BE2C (cell line): ENCODE measurements at places on chromosomes 13 and 19.

GRCh38 chr13:76339649-76340048 is 546.6 kb downstream of the KCTD12 start:
- no peak for DNase-seq

- DNase-seq = no peak
These were observed 153.9 kb downstream of the MIPEP start for GRCh38 chr13:23735329-23735728.

- DNase-seq = no peak
These were observed 23.3 kb upstream of the RNF113B start for GRCh38 chr13:98200211-98200878.

DNA sequence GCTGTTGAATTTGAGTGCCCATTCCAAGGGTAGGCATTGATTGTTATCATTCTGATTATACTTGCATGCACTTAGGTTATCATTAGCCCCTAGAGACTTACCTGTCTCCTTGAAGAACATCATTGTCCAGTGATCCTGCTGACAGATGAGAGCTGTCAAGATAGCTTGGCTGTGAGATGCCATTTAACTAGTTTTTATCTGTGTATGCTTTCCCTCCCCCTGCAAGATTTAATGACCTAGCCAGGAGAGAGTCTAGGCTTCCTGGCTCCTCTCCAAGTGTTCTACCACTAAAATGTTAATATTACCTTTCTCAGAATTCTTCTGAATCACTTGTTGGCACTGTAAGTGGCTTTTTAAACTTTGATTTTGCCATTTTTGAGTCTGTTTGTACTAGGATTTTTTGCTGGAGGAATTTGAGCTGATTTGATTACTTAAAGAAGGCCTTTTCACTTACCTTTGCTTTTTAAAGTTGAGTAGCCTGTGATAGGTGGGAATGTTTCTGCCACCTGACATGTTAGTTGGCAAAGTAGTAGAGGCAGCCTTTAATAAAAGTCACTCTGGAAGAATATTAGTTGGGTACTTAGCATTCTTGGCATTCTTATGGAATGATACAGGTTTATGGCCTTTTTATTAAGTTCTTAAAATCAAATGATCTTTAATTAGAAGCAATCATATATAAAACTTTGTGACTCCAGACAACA is 41.1 kb downstream of the ARHGAP35 start:
- no peak for DNase-seq

DNA sequence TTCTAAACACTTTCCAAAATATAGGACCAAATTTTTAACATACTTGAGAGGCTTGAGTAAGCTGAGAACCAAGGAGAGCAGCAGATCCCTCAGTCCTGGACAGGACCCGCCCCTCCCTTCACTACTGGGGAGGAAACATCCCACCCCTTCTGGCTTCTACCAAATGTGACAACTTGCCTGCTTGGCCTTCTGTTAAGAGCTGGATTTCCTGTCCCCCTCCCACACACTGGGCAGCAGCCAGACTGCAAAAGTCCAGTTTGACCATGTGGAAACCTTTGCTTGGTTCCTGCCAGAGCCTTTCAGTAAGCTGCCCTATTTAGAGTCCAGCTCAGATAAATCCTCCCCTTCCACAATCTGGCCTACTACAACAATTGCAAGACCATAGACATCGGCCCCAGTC is 84.3 kb downstream of the FGF14 start:
- DNase-seq = peak; percentile 21

GRCh38 chr19:5337708-5338655 is 2.6 kb downstream of the PTPRS start:
- DNase-seq = peak; percentile 28

DNA sequence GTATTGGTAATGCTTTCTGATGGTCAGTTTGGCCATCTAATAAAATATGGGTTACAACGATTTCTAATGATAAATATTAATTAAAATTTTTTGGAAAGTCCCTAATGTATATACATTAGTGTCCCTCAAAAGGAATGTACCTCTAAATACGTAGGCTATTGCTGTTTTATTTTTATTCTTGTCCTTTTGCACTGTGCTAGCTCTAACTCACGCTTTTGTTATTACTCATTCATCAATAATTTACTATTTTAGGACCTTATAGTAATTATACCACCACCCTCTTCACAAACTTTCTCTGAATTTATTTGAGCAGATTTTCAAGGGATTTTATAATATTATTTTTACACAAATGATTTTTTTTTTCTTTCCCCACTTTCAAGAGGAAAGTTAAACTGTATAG is 795.9 kb upstream of the PCDH9 start:
- DNase-seq = no peak

GRCh38 chr13:93226623-93227279 is at the start of gene GPC6:
Gene GPC6 (plus strand): TSS chr13:93226807.
- peak; percentile 79 for DNase-seq

DNA sequence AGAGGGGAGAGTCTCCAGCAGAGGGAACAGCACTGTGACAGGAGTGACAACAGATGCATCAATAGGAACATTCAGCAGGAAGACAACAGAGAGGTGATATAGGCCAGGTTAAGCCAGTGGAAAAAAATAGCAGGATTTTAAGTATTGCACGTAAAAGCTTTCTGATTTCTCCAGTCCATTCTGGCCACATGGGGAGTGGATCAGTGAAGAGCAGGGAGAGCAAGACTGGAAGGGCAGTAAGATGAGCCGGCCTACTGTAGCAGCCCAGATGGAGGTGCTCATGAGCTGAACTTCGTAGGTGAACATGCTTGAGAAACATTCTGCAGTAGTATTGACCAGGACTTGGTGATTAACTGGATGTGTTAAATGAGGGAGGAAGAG is 1.7 kb downstream of the UTP14C start:
- no peak for DNase-seq

DNA sequence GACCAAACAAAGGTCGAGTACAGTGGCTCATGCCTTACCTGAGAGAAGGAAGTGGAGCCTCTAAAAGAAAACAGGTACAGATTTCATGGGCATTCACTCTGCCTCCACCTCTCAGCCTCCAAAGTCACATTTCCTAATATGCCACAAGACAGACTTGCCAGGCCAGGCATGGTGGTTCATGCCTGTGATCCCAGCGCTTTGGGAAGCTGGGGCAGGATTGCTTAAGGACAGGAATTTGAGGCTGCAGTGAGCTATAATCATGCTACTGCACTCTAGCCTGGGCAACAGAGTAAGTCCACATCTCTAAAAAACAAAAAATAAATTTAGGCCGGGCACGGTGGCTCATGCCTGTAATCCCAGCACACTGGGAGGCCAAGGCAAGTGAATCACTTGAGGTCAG is 10.9 kb upstream of the DNMT1 start:
- DNase-seq = no peak

DNA sequence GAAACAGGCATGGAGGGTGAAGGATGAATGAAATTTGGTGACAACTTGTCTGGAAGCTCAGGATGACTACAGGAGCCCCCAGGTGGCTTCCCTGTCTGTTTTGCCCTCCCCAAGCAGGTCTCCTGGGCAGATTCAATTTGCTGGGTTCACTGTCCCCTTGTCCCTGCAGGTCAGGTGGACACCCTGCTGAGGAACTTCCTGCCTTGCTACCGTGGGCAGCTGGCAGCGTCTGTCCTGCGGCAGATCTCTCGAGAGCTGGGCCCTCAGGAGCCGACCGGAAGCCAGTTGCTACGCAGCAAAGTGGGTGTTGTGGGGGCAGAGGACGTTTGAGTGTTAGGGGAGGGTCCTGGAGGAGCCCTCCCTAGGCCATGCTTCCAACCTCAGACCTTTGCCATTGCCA is 19.1 kb downstream of the PGLS start:
- no peak for DNase-seq

DNA sequence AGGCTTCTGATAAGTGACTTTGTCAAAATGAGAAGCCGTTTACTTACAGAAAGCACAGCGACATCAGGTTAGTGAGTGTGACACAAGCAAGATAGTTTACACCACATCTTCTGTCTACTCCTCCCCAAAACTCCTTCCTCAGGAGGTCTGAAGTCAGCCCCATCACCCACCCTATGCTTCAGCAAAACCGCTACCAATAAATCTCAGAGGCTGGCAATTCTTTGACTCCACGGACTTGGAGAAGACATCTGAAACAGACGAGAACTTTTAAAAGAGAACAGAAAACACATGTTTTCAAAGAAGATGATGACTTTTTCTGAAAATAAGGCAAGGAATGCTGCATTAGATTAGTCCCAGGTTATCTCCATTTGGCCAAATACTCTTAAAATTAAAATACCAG is 261.1 kb downstream of the TBC1D4 start:
- no peak for DNase-seq

DNA sequence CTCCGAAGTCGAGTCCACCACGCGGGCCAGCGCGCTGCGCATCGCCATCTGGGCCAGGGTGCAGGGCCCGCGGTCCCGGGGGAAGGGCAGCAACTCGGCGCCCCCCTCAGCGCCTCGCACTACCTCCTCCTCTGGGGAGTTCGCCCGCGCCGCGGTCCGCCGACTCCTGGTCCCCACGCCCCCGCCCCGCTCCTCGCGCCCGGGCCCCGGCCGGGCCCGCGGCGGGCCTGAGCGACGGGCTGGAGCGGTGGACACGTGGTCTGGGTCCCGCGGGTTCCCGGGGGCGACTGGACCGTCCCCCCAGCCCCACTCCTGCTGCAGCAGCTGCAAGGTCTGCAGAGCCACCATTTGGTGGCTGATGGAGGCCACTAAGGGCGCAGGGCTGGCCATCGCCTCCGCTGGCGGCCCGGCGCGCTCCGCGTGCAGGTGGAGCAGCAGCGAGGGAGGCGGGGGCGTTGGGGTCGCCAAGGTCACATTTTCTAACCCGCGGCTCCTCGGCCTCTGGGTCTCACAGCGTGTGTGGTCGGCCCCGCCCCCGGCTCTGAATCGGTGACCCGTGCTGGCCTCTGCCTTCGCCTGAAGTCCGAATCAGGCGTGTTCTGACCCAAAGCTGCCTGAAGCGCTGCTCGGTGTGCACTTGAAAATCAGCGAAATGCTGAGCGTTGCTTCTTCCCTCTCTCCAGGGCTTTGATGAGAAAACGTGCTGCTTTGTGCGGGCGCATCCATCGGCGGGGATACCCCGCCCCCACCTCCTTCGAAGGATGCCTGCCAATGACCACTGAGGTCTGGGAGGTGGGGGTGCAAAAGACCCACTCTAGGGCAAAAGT is at the start of gene DLEU7:
TSS of gene DLEU7 (minus strand) at position 436 of the 827 bp plus-strand sequence. CDS start at position 390, 46 bp downstream.
- DNase-seq = no peak

DNA sequence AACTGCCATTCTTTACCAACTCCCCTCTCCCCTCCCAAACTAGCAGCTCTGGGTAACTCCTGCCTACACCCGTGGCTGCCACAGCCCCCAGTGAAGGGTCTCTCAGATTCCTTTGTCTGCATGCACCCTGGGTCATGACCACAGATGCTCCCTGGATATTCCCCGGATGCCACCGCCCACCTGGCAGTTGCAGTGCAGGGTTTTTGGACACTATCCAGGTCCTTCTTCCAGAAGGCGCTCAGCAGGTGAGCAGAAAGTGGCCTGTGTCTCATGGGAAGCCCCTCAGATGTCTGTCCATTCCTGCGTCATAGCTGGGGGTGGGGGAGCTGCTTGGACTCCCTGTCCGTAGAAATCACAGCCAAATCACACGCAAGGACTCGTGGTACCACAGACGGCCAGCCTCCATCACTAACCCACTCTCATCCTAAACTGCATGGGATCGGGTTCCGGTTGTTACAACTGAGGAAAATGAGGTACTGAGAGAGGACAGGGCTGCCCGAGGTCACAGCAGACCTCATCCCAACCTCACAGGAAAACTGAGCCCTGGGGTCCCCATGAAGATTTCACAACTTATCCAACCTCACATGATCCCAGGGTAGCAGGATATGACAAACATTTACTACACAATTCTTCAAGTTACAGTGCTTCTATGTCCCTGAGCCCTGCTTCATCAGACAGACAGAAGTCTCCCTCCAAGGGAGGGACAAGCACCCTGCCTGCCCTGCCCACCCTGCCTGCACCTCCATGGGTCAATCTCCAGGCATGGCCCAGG is 38.6 kb downstream of the ELL start:
- no peak for DNase-seq

DNA sequence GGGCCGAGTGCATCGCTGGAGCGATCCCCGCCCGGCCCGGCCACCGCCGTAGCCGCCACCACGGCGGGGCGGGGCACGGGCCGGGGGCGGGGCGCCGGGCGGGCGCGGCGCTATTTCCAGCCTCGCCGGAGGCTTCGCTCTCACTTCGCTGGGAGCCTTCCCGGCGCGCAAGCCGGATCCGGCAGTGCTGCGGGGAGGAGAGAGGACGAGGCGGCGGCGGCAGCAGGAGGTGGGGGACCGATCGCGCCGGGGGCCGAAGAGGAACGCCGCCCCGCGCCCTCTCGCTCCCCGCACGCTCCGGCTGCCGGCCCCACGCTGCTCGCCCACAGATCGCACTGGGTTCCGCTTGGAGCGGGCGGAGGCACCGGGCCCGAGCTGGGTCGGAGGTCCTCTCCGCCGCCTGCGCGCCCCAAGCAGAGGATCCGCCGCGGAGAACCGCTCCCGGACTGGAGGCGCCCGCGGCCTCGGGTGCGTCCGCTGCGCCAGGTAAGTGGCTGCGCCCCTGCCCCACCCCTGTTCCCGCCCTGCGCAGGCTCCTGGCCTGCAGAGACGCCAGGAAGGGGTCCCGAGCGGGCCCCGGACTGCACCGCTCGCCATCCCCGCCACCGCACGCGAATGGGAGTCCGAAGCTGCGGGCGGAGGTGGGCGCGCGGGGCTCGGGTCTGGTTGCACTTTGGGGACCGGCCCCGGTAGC is at the start of gene CHST8:
TSS of gene CHST8 (plus strand) at position 143 of the 694 bp plus-strand sequence. CDS start 67,309 bp downstream, outside the sequence.
- DNase-seq = peak; percentile 87

DNA sequence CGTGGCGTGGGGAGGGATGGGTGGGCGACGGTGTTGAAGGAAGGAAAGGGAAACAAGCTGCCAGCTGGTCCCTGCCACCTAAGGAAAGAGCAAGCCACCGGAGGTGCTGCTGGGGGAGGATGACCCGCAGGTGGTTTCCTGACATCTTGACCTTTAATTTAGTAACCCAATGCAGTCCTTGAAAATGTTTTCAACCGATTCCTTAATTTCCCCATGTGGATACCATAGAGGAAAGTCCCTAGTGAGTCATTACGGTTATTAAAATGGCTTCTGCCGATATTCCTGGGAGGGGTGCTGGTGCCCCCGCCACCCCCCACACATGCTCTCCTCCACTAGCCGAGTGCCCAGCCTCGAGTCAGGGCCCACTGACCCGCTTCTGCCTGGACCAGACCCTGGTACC is 6.3 kb upstream of the ANKRD10 start:
- no peak for DNase-seq

- DNase-seq = no peak
These were observed 558.2 kb downstream of the SLITRK6 start for GRCh38 chr13:85241060-85241459.

- no peak for DNase-seq
These were observed 55.0 kb downstream of the GGACT start for GRCh38 chr13:100533588-100534041.

DNA sequence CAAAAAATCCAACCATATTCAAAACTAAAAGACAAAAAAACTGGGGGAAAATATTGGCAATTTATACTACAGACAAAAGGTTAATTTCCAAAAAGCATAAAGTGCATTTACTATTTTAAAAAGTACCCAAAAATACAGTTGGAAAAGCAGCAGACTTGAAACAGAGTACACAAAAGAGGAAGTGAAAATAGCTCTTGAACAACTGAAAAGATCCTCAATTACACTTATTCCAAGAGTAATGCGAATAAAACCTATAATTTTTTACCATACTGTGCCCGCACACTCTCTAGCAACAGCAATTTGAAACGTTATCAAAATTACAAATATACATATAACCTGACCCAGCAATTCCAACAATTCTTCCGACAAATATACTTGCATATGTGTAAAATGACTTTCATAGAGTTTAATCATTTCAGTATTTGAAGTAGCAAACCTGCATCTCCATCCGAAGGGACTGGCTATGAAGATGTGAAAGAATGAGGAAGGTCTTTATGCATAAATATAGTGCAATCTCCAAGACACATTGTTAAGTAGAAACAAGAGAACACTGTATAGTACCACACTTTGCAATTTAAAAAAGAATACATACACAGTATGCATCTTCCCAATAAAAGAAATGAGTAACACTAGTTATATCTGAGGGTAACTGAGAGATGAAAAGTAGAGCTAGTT is 25.4 kb downstream of the ALG5 start:
- no peak for DNase-seq
